GM12865 (cell line): ENCODE measurements at places on chromosomes 6 and 20.

DNA sequence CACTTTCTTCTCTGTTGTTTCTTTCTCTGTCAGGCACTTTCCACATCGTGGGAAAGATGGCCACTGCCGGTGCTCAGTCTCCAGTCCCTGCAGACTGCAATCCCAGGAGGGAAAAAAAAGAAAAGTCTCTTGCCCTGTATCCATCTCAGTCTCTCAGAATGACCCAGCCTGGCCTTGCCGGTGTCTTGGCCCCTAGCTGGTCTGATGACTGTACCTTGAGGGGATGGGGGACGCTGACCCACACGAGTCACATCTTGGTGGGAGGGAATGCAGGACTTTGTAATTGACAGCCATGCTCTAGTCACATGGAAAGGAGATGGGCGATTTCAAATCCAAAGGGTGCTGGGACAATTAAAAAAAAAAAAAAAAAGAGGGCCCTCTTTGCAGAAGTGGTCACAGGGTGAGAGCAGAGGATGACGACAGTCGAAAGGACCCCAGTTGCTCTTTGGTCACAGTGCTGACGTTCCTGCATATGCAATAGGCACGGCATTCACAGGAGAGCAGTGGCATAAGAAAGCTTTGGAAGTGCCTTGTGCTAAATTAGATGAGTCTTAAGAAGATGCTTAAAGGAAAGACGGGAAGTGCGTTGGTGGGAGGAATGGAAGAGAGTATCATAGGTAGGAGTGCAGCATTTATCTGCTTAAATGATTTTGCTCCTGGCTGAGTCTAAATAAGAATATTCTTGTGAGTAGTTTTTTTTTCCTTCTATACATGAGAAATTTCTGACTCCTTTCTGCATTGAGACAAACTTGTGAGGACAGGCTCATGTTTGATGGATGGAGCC, 63.9 kb upstream of the AKAP12 start:
- DNase-seq, result no peak

DNA sequence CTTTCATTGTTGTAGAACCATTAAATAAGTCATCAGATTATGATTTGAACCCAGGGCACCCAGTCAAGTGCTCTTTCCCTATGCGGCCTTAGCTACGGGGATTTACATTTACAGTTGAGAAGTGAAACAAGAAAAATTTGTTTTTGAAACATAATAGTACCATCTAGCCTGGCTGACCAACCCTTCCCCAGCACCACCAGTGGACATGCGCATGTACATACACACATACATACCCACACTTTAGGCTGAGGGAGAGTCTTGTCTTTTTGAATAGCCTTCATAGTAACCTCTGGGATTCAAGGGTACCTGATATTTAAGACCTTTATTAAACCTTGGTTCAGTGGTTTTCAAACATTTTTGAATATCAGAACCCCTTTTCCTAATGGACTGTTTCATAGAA, 33.8 kb downstream of the SCAND1 start:
- no peak for DNase-seq

GRCh38 chr6:24907919-24908649, 27.7 kb downstream of the RIPOR2 start:
- DNase-seq, result peak; percentile 50

DNA sequence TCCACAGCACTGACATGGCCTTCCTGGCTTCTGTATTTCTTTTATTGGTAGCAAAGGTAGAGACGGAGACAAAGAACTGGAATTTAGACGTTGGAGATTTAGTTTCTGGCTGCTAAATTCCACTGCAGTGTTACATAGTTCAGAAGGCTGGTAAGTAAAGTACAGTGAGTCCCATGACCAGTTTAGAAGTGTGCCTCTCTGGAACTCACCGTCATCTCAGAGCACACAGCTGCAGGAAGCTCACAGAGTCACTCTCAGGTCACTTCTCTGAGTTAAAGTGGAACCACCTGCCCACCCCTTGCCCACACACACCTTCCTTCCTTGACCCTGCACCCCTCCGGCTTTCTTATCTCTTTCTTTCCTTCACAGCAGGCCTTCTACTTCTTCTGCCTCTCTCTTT, 19.6 kb upstream of the BMP6 start:
- DNase-seq, result no peak

- no peak for DNase-seq
These were observed 342.1 kb downstream of the CDH4 start for GRCh38 chr20:61594198-61594597.

- DNase-seq, result peak; percentile 18
These were observed 193.1 kb upstream of the SIM1 start for GRCh38 chr6:100657678-100658330.
